AG10803 (cell line): ENCODE measurements at places on chromosomes 2 and 18.
A peak's percentile ranks its signal among the peaks of the same experiment; 100 is the strongest.

GRCh38 chr2:1282552-1282951 lies 130.7 kb upstream of the TPO start:
- DNase-seq: no peak

- peak; percentile 56 for DNase-seq
Observed at GRCh38 chr2:42854207-42854818, 61.9 kb upstream of the HAAO start.

DNA sequence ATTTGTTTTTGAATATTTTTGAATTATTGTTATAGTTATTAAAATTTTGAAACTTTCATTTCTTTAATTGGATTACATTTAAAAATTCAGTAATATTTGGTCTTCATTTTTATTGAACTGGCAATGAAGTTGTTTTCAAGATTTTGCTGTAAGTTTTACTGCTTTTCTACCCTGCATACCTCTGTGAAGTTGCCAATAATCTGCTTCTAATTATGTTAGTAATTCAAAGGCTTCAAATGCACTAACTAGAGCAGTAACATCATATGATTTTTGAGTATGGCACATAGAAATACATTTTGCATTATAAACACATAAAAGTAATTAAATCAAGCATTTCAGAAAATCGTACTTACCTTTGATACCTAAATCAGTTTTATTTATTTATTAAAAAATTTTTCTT lies 40.3 kb upstream of the FAM171B start:
- DNase-seq: peak; percentile 67

- peak; percentile 96 for DNase-seq
Observed at GRCh38 chr2:234550511-234551107, 53.7 kb upstream of the ARL4C start.

DNA sequence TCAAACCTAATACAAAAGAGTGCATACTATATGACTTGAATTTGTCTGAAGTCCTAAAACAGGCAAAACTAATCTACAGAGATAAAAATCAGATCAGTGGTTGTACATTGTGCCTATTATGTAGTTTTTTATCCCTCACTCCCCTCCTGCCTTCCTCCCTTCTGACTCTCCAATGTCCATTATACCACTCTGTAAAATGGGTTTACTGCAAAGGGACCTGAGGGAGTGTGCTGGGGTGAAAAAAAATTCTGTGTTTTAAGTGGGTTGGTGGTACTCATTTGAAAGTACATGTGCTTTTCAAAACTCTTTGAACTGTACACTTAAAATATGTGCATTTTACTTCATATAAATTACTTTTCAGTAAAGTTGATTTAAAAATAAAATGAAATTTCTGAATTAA lies 89.0 kb upstream of the UBE2E3 start:
- no peak for DNase-seq

DNA sequence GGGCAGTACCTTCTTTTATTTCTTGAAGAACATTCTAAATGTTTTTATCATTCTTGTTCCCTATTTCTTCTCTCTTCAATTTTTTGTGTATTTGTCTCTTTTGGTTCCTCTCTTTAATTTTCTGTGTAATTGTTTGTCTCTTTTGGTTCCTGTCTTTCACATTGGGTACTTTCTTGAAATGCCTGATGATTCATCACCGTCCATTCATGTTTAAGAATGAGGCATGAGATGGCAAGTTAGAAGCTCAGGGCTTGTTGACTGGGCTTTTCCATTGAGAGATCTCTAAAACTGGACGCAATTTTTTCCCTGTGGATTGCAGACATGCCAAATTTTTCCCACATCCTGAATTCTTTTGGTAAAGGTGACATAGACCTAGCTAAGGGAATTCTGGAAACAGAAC lies 33.7 kb upstream of the IL1R2 start:
- DNase-seq: peak; percentile 56

DNA sequence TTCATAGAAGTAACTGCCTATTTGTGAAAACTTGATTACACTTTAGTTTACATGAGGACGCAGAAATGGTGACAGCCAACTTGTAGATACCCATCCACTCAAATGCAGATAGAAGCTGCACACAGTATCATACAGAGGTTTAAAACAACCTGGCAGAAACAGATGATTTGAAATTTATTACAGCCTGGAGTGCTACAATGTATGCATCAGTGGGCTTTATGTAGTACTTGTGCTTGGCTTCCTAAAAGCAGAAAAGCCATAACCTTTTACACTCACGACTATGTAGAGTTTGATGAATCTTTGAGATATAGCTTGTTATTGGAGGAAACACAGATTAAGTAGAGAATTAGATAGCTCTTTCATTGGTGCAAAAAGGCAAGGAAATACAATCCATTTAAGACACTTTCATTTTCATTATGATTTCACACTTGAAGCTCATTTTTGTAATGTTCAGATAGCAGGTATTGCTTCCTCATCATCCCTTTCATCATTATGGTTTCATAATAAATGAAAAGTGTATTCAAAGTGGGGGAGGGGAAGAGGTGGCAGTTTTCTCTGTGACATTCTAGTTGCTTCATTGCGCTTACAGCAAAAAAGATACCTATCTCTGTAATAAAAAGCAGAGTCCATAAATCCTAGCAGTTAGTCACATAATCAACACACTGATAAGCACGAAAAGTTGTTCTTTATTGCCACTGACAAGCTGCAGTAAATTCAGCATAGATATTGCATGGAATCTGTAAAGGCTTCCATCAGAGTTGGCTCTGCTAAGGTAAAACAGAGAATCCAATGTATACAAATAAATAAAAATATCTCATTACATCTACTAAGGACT lies 789.8 kb upstream of the FSHR start:
- no peak for DNase-seq

- no peak for DNase-seq
Observed at GRCh38 chr18:63783394-63783793, 8.2 kb downstream of the SERPINB7 start.

DNA sequence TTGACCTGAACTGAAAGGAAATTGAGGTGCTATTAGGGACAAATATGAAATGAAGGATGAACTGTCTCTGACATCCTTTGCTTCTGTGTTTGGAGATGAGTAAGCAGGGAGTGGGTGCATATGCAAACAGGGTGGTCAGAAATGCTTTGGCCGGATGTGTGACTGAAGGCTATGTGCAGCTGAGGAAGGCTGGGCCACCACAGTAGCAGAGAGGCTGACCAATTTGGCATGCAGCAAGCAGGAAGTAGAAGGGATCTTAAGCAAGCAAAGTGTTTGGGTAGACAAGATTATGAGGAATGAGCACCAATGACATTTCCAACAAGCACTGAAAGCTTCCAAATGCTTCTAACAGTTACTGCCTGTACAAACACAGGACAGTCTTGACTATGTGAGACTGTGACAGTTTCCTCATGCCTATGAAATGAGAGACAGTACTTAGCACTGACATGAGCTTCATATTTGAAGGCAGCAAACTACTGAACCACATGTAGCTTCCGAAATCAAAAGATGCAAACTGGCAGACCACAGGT lies 3.3 kb upstream of the ACTR3 start:
- DNase-seq: peak; percentile 92

GRCh38 chr2:183253441-183254130 lies 129.3 kb downstream of the NUP35 start:
- DNase-seq: no peak

DNA sequence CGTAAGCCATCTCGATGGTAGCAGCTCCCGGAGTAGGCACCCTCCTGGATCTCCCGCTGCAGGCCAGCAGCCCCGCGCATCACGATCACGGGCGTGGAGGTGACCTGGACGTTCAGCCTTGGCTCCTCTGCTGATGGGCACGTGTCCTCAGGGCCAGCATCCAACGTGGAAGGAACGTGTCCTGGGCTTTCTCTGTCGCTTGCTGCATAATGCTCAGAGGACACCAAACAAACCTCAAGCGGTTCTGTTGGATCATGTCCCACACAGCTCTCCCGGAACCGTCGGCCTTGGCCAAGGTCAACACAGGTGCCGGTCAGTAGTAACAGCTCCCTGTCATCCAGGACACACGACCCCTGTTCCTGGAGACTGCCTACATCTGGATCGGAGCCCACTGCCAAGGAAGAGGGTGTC lies 23.1 kb downstream of the PASK start:
- DNase-seq: no peak

GRCh38 chr2:109472974-109473373 lies 140.8 kb downstream of the SEPTIN10 start:
- DNase-seq: no peak

DNA sequence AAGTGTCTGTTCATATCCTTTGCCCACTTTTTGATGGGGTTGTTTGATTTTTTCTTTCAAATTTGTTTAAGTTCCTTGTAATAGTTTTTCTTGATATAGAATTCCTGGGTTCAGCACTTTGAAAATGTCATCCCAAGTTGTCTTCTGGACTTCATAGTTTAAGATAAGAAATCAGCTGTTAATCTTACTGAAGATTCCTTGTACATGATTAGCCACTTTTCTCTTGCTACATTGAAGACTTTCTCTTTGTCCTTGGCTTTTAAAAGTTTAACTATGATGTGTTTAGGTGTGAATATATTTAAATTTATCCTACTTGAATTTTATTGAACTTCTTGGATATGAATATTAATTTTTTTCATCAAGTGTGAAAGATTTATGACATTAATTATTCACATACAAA lies 387.2 kb upstream of the CWC22 start:
- DNase-seq: no peak

- no peak for DNase-seq
Observed at GRCh38 chr2:84801811-84802210, 79.1 kb downstream of the TRABD2A start.

GRCh38 chr2:80300954-80301353 lies 3.6 kb downstream of the LRRTM1 start:
- DNase-seq: no peak

DNA sequence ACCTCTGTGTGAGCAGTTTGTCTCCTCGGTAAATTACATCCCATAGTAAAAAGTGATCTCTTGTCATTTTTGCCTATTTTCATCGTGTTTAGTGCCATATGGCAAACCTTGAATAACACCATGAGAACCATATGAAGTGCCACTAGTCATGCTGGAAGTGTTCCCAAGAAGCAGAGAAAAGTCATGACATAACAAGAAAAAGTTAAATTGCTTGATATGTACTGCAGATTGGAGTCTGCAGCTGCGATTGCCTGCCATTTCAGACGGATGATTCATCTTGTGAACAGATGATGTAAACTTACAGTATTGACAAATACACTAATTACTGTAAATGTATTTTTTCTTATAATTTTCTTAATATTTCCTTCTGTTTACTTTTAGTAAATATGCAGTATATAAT lies 846.7 kb downstream of the BCL11A start:
- DNase-seq: no peak

GRCh38 chr2:84969511-84970209 lies 1.3 kb upstream of the KCMF1 start:
- peak; percentile 40 for DNase-seq

- DNase-seq: peak; percentile 66
Observed at GRCh38 chr2:37890893-37891495, 34.1 kb upstream of the RMDN2 start.

- no peak for DNase-seq
Observed at GRCh38 chr18:51029378-51029693, 677 bp upstream of the SMAD4 start.

GRCh38 chr2:60118061-60118460 lies 435.4 kb downstream of the BCL11A start:
- DNase-seq: no peak

DNA sequence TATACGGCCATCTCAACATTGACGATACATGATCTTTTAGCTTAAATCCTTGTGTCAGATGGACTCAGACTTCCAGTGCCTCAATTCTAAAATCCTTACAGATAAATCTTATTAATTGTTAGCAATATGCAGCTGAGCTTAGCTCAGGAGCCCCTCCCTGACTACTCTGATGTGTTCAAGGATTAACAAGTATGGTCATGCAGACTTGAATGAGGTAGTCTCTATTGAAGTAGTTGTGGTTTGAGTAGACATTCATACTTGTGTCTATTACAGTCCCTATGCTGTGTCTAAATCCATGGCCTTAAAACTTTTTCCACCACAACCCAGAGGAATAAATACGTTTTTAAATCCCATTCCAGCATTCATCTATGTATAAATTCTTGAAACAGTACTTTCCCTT lies 119.5 kb downstream of the NUP35 start:
- no peak for DNase-seq

DNA sequence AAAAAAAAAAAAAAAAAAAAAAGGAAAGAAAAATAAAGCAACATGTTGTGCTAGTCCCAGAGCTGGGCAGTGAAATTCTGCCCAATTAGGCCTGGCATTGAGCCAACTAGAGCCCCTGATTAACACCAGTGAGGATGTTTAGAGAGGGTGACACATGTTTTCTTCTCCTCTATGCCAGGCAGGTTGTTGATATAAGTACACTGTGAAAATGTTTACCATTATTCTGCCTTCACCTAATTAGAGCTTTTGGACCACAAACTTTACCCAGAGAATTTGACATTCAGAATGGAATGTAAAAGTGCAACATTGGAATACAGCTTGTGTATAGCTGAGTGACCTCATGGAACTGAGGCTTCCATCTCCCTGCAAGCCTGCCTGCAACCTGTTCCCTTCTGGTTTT lies 95.9 kb upstream of the MSH2 start:
- peak; percentile 69 for DNase-seq

GRCh38 chr2:88692187-88692586 lies 714 bp downstream of the RPIA start:
- peak; percentile 5 for DNase-seq

- no peak for DNase-seq
Observed at GRCh38 chr2:47155091-47155876, at the start of gene STPG4. STPG4 (minus strand) TSS chr2:47155308; CDS start chr2:47155251, 57 bp downstream.

DNA sequence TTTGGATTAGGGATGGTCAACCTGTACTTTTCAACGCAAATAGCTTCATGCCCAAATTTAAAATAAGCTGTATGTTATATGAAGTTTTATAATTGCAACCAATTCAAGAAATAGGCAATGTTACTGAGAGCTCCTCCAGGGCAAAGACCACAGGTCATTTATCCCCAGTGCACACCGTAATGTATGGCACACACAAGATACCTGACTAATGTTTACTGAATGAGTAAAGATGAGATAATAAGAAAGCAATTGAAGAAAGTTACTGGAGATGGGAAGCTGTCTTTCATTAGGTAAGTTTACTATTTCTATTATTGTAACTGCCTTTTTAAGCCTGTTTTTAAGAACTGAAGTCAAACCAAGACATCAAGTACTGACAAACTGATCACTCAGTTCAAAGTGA lies 184.5 kb upstream of the VRK2 start:
- no peak for DNase-seq

- no peak for DNase-seq
Observed at GRCh38 chr2:30393510-30393909, 53.5 kb upstream of the LCLAT1 start.

- DNase-seq: no peak
Observed at GRCh38 chr2:38863061-38863695, 12.6 kb downstream of the DHX57 start.

- no peak for DNase-seq
Observed at GRCh38 chr2:58930537-58930936, 689.4 kb upstream of the FANCL start.

DNA sequence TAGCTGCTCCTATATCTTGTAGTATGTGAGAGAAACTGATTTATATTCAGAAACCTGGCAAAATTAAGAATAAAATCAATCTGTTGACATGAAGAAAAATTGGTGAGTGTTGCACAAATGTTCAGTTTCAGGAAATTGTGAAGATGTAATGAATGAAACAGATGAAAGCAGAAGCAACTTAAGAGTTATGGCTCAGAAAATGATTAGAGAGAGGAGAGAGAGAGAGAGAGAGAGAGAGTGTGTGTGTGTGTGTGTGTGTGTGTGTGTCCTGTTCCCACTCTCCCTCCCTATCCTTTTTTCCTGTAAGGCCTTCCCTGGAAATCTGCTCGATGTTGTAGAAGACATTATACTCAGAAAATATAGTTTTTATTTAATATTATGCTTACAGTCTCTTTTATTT lies 31.4 kb downstream of the MAP4K4 start:
- no peak for DNase-seq
